ENCODE measurements at places on chromosomes 13 and 19.

DNA sequence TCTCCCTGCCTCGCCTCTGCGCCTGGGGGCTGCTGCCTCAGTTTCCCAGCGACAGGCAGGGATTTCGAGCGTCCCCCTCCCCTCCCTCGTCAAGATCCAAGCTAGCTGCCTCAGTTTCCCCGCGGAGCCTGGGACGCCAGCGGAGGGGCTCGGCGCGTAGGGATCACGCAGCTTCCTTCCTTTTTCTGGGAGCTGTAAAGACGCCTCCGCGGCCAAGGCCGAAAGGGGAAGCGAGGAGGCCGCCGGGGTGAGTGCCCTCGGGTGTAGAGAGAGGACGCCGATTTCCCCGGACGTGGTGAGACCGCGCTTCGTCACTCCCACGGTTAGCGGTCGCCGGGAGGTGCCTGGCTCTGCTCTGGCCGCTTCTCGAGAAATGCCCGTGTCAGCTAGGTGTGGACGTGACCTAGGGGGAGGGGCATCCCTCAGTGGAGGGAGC is 722 bp upstream of the ICAM1 start:
- peak; percentile 55 for DNase-seq

GRCh38 chr19:2840794-2841791 is at the start of gene ZNF555:
ZNF555 (plus strand) TSS chr19:2841475; CDS start chr19:2841573, 98 bp downstream.
- DNase-seq, result peak; percentile 97

DNA sequence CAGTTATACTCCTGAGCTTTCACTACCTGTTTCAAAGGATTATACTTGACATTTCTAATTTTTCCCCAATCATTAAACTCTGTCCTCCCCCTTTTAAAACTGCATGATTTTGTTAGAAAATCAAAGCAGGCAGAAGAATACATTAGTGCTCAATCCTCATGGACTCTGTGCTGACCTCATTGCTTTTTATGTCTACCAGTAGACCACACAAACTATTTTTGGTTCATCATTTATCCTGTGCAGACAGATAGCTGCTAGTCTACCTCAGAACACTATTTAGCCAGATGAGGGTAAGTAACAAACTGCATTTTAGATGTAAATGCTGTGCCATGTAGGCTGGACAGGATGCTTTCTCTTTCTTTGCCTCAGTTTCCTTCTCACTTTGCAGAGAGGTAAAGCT is 235.9 kb downstream of the DCT start:
- DNase-seq, result no peak

DNA sequence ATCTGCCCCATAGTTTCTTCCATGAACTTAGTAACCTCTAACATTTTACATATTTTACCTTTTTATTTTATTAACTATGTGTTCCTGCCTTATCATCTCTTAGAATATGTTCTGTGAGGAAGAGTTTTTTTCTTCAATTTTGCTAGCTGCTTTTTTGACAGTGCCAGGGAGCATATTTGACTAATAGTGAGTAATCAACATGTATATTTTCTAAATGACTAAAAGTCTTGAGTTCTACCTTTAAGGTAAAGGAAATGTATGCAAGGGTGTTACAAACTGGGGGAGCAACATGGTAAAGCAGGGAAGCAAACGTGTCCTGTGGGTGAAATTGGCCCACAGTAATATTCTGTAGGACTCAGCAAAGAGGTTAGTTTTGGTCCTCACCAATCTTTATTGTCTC is 165.5 kb downstream of the NBEA start:
- DNase-seq, result no peak

GRCh38 chr19:2617393-2618165 is 84.9 kb downstream of the GNG7 start:
- DNase-seq, result no peak

DNA sequence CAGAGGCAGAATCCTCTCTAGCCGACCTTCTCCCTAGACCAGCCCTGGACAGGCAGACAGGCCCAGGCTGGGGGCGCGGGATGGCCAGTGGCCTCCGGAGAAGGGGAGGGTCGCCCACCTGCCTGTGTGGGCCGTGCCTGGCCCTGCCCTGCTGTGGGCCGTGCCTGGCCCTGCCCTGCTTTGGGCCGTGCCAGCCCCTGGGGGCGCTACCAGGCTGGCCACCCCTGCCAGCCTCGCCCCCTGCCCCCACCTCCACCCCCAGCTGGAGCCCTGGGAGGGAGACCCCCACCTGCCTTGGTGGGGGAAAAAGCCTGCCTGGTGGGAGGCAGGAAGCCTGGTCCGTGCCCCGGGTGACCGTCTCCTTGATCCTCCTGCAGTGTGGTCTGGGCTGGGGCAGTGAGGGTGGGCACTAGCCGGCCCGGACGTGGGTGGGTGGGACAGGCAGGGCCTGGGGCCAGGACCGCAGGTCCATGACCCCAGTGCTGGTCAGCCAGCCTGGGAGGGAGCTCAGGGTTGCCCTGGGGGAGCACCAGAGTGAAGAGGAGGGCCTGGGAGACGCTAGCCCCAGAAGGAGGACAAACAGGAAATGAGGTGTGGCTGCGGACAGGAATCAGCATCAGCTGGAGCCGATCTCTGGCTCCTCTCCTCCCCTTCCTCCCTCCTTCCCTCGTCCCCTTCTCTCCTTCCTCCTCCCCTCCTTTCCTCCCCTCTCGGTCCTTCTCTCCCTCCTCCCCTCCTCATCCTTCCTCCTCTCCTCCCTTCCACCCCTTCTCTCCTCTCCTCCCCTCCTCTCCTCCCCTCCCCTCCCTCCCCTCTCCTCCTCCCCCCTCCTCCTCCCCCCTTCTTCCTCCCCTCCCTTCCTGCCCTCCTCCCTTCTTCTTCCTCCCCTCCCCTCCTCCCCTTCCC is 5.1 kb upstream of the MKNK2 start:
- DNase-seq, result no peak

GRCh38 chr19:54233941-54234340 is 8.6 kb downstream of the LILRA6 start:
- DNase-seq, result no peak

- no peak for DNase-seq
Measured at GRCh38 chr13:113819731-113820715, 43.9 kb downstream of the GAS6 start.

- DNase-seq, result no peak
Measured at GRCh38 chr19:3099347-3100145, 5.4 kb downstream of the GNA11 start.

DNA sequence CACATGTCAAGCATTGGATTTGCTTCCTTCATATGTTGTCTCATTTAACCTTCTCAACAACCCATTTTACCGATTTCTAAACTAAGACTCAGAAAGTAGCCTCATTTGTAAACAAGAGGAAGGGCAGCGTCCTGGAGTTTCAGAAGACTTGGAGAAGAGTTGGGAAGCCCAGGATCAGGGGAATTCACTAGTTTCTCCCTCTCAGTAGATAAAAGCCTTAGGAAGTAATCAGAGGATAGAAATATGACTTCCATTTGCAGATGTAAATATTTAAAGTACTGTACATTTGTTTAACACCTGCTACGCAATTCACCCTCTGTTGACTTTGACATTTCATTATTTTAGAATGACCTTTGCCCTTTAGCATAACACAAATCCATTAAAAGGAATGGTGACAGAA is 216.4 kb downstream of the DCT start:
- DNase-seq, result no peak

- DNase-seq, result no peak
Measured at GRCh38 chr19:33235996-33236350, 10.3 kb upstream of the SLC7A10 start.

DNA sequence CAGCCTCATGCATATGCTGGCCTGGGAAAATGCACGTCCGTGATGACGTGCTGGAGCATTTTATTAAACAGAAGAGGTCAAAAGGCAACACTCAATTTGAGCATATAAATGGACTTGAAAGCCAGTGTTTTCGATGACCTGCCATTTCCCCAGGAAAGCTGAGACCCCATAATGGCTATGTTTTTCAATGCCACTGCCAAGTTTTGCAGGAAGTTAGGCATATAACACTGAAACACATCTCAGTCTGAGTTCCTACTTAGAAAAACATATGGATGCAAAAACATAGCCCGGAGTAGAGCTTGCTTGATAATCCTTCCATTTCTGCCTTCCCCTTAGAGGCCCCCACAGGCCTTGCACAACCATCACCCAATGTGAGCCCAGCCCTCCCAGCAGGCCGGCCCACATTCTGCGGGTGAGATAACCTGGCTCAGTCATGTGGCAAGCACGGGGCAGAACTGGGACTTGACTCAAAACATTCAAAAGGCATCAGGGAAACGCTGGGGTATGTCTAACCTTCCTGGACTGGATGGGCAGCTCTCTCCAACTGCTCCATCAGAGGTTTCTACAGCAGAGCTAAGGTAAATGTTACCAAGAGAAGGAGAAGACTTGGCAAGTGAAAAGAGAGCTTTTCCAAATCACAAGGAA is 24.9 kb downstream of the EPS15L1 start:
- DNase-seq, result peak; percentile 32

GRCh38 chr13:110560601-110561343 is 750 bp downstream of the RAB20 start:
- DNase-seq, result no peak

DNA sequence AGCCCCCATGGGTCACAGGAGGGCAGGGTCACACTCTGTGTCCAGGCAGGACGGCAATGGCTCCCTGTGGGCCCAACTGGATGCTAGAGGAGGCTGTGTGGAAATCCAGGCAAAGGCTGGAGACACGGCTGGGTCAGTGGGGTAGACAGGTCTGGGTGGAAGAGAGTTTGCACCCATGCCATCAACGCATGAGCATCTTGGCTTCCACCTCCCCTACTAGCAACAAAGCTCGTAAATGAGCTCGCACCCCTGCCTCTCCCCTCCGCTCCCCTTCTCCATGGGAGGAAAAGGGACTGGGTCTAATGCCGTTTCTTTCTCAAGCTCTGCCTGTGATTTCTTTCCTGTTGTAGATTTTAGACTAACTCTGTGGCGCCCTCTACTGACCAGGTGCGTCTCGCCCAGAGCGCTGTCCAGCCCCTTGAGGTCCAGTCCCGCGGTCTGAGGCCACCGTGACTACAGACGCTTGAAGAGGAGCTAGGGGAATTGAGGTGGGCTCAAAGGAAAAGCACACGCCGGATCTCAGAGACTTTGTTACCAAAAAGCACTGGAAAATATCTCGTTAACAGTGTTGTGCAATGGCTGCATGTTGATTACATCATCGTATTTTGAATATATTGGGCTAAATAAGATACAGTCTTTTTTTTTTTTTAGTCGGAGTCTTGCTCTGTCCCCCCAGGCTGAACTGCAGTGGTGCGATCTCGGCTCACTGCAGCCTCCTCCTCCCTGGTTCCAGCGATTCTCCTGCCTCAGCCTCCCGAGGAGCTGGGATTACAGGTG is 50.7 kb upstream of the USP29 start:
- DNase-seq, result no peak

DNA sequence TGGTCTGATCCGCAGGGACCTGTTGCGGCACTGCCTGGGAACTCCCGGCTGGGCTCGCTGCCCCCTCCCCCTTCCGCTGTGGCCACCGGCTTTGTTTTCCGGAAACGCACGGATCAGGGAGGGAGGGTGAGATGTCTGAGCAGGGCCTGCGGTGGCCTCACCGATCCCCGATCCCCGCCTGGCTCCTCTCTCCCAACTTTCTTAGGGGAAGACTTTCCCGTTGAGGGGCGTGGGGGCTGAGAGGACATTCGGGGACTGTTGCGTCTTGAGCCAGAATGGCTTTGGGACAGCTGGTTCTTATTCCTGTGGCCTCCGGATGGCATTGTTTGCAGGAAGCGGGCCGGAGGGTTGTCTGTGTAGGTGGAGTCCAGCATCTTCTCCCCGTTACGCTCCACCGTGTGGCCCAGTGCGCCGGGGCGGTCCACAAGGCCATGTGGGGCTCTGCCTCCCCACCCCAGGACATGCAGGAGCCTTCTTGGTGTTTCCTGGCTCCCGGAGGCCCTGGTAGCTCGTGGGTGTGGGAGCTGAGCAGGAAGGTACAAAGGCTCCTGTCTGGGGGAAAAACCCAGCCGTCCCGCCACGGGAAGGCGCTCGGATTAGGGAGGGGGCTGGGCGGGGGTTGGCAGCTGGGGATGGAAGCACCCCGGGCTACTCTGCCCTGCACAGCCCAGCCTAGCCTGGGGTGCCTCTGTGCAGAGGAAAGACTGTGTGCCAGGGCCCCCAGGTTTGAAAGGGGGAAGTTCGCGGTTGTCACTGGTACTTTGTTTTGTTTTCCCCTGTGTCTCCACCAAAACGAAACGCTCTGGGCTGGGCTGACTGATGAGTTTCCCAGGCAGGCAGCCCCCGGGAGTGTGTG is 1.3 kb downstream of the CSNK1G2 start:
- DNase-seq, result no peak

DNA sequence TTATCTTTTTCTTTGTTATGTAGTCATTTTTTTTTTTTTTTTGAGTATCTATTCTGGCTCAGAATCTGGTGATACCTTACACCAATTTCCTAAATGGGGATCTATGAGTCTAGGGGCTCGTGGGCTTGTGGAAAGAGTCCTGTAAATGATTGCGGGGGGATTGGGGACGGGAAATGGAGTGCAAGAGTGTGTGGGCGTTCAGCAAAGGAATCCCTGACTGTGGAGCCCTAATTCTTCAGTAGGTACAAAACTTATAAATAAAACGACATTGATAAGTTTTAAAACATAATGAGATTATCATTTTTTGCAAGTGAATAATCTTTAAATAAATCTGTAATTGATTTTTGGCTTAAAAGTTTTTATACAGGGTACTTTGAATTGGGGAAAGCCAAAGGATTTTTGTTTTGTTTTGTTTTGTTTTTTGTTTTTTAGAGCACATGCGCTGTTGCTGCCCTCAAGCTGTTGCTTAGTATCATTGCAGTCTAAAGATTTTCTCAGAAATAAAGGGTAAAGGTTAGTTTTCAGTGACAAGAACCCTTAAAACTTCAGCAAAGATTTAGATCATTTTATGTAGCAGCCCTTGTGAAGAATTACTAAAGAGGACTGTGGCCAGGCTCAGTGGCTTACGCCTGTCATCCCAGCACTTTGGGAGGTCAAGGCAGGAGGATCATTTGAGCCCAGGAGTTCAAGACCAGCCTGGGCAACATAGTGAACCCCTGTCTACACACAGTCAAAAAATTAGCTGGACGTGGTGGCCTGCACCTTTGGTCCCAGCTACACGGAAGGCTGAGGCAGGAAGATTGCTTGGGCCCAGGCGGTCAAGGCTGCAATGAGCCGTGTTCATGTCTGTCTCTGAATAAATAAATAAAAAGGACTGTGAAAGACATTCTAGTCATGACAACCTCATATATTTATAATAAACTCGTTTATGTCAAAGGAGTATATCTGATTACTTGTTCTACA is 1.7 kb downstream of the ERCC5 start:
- no peak for DNase-seq

GRCh38 chr19:35114353-35115176 is 1.1 kb upstream of the FXYD3 start:
- peak; percentile 54 for DNase-seq

- no peak for DNase-seq
Measured at GRCh38 chr13:99282264-99283231, 24.4 kb upstream of the GPR18 start.

DNA sequence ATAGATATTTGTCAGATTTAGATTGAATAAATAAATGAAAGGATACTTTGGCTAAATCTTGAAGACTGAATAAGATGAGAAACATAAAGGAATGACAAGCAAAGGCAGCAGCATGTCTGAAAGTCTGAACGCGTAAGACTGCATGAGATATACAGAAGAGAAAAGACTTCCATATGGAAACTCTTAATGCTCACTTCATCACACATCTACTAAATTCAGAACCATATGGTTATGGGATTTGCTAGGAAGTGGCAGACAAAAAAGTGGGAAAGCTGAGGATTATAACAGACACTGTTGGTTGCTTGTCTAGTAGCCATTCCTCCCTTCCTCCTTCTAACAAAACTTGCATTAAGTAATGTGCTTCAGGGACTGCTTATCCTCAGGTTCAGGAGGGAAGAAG is 446.7 kb downstream of the KCTD12 start:
- no peak for DNase-seq
